ENCODE measurements at places on chromosomes 16 and 17.
A peak's percentile ranks its signal among the peaks of the same experiment; 100 is the strongest.

DNA sequence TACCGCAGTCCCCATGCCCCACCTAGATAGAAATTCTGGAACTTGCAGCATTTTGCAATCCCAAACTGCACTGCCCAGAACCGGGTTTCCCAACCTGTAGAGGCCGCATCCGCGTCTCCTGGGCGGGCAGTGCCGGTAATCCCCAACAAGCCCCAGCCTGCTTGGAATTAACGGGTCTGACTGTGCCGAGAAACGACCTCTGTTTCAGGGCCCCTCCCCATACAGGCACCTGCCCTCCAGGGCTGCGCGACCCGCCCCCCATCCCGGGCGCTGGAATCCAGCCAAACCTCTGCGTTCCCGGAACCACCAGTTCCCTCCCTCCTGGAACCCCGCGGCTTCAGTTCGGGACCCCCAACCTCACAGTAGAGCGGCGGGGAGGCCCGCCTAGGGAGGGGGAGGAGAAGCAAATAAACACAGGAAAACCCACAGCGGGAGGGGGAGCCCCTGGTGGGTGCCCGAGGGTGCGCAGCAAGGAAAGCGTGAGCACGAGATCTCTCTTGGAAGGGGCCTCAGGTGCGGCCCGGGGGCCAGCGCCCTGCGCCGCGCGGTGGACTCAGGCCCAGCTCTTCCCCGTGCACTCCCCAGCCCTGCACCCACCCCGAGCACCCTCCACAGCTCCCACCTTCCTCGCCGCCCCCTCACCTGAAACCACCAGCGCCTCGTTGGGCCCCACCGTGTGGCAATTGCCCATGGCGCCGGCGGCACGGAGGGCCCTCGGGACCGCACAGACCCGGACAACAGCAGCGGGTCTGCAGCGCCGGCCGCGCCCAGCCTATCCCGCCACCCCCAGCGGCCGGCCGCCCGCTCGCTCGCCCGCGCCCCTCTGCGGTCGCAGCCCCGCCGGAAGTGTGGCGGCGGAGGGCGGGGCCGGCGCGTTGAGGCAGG, at the start of gene FLOT2:
Gene FLOT2 (minus strand): TSS at position 850 of the 885 bp plus-strand sequence. CDS start 159 bp downstream, at position 691.
- peak; percentile 75 for DNase-seq

- no peak for DNase-seq
Measured at GRCh38 chr16:8924214-8924613, 39.5 kb downstream of the USP7 start.

GRCh38 chr17:45768000-45768399, 16.1 kb upstream of the CRHR1 start:
- DNase-seq, result no peak

- DNase-seq, result no peak
Measured at GRCh38 chr17:64107500-64108236, 22.3 kb downstream of the ERN1 start.

DNA sequence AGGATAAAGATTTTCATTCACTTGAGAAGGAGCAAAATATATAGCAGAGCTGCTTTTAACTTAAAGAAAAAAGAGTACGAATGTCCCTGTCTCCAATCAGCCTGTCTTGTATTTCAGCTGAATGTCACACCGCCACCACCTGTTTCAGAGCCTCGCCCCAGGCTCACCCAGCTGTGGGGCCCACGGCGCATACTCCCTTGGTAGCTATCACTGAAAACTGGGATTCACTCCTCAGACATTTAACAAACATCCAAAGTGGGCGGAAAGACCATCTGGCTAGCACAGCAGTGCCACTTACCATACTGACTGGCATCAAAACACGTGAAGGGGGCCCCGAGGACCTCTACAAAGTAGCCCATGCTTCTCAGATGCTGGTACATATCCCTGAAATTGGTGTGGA, 25.4 kb upstream of the SLC38A8 start:
- DNase-seq, result no peak

DNA sequence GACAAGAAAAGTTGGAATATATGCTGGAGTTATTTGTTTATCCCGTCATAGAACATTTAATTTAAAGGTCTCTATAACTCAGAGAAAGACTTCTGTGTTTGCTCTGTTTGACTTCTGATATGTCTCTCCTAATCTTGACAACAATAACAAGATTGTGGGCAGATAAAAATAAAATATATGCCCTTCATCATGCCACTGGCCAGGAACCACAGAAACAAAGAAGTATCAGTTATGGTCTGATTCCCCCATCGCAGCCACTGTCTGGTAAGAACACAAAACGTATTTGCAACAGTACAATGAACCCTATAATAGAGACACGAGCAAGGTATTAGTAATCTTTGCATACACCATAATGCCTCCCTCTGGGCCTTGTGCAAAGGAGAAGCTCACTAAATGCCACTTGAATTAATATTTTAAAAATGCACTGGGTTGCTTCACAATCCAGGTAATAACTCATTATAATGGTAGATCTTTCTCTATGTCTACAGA, 1498.3 kb downstream of the CDH11 start:
- no peak for DNase-seq

DNA sequence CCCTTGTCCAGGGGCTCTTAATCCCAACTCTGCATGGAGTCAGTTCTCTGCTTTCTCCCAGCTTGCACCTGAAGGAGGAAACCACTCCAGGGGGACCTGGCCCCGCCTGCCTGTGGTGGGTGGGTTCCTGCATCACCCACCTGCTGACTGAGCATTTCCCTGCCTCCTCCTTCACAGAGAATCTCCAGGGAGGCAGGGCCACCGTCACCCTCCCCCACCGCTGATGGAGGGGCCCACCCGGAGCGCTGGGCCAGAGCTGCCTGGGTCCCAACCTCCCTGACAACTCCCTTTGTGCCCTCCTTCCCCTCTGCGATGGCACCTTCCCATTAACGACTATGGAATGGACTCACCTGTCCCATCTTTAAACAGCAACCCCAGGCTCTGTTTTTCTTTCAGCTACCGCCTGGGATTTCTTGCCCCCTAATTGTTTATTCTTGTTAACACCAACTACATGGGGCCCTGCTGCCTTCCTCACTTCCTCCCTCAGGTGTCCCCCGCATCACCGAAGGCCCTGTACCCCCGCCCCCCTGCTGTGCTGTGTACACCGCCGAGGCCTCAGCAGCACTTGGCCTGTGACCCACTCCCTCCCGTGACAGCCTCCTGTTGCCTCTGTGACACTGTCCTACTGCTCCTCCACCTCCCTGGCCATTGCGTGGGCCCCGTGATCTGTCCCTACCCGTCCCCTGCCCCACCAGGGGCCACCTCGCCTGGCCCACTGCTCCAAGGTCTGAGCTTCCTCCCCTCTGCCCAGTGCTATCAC, 842 bp upstream of the TEDC2 start:
- DNase-seq, result no peak

- DNase-seq, result no peak
Measured at GRCh38 chr17:67666710-67667109, 51.0 kb upstream of the NOL11 start.

GRCh38 chr16:81843683-81844082, 64.6 kb downstream of the PLCG2 start:
- no peak for DNase-seq

GRCh38 chr17:63095879-63096278, 129.8 kb downstream of the TANC2 start:
- no peak for DNase-seq

GRCh38 chr17:75260641-75261335, 618 bp downstream of the GGA3 start:
- peak; percentile 55 for DNase-seq

DNA sequence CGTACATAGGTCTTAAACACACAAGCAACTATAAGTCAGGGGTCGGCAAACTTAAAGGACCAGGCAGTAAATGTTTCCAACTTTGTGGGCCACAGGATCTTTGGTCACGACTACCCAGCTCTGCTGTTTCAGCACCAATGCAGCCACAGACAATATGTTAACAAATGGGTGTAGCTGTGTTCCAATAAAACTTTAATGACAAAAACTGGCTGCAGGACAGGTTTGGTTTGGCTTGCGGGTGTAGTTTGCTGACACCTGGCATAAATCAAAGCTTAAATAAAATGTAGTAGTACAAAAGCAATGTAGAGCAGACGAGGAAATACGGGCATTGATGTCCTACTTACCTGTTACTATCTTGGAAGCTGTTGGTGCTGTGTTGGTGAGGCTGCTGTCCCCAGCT, 84.7 kb downstream of the SLC5A11 start:
- DNase-seq, result no peak

- DNase-seq, result peak; percentile 40
Measured at GRCh38 chr17:6269478-6269877, 165.4 kb downstream of the AIPL1 start.

DNA sequence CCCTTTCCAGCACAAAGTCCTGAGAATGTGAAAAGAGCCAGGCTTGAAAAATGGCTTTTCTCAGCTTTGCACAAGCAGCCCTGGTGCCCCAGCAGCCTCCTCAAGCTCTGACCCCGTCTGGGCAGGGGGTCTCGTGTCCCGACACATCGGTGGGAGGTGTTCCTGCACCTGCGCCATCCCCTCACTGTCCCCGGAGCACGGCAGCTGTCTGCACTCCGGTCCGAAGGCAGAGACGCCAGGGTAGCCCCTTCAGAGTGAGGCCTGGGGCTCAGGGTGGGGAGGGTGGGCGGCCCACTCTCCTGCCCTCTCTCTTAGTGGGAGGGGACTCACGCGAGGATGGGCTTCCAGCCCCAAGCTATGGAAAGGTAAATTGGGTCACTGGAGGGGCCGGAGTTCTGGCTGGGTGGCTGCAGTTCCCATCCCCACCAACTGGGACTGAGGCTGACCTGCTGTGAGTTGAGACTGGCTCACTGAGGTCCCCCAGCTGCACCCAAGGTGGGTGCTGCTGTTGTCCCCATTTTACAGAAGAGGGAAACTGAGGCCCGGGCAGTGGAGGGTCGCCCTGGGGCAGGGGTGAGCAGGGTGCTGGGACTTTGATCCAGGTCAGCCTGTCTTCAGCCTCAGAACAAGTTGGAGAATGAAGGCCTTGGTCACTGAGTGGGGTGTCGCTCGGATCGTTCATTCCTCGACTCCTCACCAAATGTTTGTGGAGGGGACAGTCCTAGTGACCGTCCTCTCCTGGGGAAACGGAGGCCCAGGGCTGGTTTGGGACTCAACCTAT, 2.3 kb upstream of the BAIAP3 start:
- DNase-seq, result no peak

DNA sequence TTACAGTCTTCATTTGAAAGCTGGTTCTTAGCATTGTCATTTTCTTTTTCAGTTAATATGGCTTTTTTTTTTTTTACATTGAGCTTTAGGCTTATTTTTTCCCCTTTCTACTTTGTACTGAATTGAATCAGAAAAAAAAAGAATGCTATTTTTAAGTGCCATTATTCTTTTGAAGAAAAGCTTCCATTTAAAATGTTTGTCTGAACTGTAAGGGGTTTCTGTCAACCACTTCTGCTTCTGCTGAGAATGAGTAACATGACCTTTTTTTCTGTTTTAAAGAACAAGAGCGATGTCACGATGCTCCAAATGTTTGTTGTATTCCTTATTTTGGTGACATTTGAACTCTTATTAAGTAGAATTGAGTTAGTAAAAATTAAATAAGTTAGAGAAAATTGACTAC, 50.0 kb downstream of the MRTFB start:
- no peak for DNase-seq

- DNase-seq, result peak; percentile 72
Measured at GRCh38 chr17:48427598-48427997, 2.4 kb downstream of the SKAP1 start.

GRCh38 chr17:17042851-17043460, 699 bp downstream of the MPRIP start:
- DNase-seq, result no peak

GRCh38 chr17:58084317-58084981, 1.2 kb downstream of the DYNLL2 start:
- peak; percentile 45 for DNase-seq

- no peak for DNase-seq
Measured at GRCh38 chr17:11780621-11781020, 182.4 kb downstream of the DNAH9 start.

DNA sequence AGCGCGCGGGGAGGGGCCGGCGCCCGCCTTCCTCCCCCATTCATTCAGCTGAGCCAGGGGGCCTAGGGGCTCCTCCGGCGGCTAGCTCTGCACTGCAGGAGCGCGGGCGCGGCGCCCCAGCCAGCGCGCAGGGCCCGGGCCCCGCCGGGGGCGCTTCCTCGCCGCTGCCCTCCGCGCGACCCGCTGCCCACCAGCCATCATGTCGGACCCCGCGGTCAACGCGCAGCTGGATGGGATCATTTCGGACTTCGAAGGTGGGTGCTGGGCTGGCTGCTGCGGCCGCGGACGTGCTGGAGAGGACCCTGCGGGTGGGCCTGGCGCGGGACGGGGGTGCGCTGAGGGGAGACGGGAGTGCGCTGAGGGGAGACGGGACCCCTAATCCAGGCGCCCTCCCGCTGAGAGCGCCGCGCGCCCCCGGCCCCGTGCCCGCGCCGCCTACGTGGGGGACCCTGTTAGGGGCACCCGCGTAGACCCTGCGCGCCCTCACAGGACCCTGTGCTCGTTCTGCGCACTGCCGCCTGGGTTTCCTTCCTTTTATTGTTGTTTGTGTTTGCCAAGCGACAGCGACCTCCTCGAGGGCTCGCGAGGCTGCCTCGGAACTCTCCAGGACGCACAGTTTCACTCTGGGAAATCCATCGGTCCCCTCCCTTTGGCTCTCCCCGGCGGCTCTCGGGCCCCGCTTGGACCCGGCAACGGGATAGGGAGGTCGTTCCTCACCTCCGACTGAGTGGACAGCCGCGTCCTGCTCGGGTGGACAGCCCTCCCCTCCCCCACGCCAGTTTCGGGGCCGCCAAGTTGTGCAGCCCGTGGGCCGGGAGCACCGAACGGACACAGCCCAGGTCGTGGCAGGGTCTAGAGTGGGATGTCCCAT, 232.8 kb downstream of the SEC14L1 start:
- no peak for DNase-seq

DNA sequence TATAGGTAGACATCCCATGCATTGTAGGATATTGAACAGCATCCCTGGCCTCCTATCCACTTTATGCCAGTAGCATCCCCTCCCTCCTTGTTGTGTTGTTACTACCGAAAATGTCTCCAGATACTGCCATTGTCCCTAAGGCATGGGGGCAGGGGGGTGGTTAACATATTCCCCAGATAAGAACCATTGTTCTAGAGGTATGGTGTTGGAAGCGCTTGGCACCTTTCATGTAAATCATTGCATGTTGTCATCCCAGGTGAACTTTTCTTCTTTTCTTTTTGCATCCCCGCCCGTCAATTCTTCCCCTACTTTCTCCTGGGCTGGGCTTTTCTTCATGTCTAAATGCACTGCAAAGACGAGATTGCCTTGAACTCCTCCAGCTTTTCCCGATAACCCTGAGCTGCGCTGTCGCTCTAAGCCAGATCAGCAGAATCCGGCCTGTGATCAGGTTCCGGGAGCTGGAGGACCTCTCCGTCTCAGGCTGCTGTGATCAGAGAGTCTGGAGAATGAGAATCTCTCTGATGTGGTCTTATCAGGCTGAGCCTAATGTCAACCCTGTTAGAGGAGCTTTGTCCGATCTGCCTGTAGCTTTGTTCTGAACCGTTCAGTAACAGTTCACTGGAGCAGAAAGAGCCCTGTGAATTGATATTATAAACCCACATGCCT, 76.2 kb downstream of the RBFOX1 start:
- no peak for DNase-seq
